LNCaP clone FGC (cell line): ENCODE measurements at places on chromosomes 7 and 10.

GRCh38 chr7:78379148-78379547, 580.6 kb downstream of the PHTF2 start:
- no peak for DNase-seq

- peak; percentile 40 for DNase-seq
These were observed 146.6 kb downstream of the SH2D4B start for GRCh38 chr10:80684259-80684658.

DNA sequence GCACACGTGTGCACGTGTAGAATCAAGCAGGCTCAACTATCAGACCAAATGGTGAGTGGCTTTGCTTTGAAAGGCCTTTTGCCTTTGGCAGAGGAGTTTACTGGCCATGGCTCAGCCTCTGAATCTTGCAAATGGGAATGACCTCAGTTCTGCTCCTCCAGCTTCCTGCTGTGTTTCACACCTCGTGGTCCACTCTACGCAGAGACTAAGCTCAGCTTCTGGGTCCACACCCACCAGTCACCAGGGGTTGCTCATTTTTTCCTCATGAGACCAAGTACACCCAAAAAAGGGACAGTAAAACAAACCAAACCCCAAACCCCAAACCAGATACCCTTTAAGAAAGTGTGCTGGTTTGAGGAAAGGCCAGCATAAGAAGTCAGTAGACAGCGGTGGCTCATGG, 236.4 kb downstream of the DNAJB6 start:
- no peak for DNase-seq

DNA sequence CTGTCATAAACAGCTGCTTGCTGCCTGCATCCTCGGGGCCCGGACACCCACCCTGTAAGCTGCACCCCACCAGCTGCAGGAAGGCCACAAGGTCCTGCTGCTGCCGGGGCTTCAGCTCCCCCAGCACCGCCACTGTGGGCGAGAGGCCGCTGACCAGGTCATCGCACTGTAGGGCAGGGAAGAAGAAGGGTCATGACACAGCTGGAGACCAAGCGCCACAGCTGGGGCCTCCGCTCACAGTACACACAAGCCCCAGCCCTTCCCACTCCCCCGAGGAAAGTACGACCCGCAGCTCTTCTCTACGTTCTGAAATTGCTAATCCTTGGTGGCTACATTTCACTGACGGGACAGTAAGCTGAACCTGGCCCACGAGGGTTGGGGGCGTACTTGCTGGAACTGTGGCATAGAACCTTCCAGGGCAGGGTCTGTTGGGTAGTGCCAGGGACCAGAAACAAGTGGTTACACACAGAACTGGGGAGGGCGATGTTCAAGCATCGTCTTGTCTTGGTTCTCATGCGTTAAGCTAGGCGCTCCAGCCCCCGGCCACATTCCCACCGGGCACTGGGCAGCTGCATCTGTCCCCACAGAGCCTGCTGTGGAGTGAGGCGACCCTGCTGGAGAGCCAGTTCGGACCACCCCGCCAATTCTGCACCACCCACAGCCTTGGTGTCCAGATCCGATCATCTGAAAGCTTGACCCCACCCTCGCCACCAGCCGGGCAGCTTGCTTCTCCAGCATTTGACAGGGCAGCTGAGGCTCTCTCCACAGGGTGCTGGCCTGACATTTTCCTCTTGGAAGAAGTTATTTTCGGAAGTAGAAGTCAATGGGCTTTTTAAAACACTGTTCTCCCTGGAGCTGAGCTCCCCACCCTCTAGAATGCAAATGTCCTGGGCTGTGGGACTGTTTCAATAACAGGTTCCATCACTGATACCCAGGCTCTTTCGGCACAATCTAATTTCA, 50.8 kb downstream of the GSDME start:
- DNase-seq: no peak

DNA sequence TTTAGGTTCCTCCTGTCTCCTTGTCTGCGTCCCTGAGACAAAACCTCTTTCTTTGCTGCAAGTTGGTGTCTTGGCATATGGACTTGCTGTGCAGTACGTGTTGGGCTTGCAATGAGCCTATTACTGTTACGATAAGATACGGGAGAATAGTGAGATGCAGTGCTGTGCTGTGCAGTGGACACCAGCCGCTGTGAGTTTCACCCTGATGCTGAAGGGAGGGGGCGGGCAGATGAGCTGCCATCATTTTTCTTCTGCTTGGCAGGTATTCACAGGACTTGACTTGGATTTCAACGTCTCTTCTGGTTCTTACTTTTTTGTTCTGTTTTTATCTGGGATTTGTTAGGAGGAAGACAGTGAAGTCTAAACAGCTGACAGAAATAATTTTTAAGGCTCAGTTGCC, 257.1 kb upstream of the PITRM1 start:
- no peak for DNase-seq

DNA sequence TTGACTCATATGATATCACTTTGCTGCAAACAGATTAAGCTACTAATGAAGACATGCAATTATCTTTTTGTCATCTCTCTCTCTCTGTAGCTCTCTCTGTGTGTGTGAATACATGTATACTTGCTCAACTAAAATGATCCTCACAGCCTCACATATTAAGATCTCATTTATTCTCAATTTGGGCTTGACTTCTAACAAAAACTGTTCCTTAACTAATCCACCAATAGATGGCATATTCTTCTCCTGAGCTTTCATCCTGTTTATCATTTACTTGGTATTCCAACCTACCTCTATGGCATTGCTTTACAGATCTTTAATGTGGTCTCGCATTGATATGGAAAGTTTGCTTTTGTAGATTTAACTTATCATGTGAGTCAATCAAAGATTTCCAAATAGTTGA, 540.4 kb downstream of the CNTNAP2 start:
- DNase-seq: no peak

GRCh38 chr7:73851410-73852338, 9.3 kb upstream of the TMEM270 start:
- no peak for DNase-seq
